ENCODE measurements at places on chromosomes 16 and 17.
A peak's percentile ranks its signal among the peaks of the same experiment; 100 is the strongest.

- DNase-seq = peak; percentile 45
These were observed 18.6 kb upstream of the ZNF629 start for GRCh38 chr16:30805370-30806169.

DNA sequence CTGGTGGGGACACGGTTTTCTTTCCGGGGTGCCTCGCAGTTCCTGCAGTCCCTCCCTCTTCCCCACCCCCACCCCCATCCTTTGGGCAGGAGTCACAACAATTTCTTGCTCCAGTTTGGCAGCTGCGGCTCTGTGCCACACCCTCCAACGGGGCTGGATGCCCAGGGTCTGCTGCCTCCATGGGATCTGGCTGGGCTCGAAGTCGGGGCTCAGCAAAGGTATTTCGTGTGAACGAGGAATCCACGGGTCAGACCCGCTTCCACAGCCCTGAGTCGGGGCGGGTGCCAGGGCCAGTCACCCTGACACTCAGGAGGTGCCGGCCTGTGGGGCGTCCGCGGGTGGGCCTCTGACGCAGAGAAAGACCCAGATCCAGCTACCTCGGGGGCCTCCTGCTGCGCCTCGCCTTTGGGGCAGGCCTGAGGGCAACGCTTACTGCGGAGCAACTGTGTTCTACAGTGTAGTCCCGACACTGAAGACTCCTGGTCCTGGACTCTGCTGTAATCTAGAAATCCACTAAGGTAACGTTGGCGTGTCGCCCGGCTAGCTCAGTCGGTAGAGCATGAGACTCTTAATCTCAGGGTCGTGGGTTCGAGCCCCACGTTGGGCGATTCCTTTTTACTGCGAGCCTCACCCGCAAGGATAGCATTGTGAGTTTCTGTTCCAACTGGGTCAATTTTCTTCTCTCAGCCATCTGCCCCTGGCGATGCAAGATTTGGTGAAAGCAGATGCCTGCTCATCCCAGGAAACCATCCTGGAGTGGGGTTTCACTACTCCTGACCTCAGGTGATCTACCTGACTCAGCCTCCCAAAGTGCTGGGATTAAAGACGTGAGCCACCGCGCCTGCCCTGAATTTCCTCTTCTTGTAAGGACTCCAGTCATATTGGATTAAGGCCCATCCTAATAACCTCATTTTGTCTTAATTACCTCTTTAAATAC lies 12.6 kb upstream of the OR1F1 start:
- no peak for DNase-seq

DNA sequence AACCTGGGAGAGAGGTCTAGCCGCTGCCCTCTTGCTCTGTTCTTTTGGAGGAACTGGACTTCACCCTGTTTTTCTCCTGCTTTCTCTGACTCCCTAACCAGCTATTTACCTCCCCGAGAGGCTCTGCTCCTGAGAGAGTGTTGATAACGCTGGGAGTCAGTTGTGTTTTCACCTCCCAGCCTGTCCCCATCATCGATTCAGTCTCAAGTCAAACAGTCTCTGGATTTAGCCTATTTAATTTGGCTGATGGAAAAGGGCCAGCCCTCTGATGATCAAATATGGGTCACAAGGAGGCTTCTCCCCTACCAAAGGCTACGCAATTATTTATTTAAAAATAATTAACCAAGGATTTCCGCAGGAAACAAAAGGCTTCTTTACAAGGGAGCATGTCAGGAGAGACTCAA lies 31.8 kb downstream of the HNF1B start:
- DNase-seq = no peak

DNA sequence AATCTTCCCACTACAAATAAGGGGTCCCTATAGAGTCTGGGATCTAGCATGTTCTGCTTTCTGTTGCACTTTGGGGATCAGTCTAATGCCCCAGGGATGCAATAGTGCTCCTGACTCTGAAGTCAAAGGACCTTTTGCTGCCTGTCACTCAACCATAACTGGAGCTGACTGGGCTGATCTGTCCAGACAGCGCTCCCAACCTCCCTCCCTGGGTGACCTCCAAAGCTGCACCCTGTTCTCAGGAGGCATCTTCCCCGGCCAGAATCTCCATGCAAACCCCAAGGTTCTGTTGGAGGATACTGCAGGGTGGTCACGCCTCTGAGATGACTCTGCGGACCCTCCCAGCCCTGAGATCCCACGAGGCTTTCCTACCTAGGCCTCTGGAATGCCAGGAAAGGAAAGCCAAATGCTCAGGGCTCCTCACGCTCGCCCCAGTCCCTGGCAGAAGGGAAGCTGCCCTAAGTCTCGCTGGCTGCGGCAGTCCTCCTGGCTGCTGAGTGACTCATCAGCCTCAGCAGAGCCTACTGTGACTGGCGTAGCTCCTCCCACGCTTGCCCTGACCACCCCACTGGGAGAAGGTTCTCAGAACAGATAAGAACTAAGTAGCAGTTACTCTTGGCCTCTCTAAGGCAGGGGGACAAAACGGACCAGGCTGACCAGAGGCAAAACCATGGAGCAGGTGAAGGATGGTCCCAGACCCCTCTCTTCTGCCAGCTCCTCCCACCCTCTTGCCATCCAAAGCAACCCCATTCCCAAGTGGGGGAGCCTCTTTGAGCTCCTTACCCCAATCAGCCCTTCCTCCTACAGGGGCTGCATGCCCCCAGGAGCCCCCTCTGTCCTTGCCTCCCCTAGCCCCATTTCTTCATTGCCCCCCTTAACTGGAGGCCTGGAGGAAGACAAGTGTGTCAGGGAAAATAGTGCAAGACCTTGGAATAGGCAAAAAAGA lies 124.1 kb upstream of the TNRC6C start:
- peak; percentile 68 for DNase-seq

DNA sequence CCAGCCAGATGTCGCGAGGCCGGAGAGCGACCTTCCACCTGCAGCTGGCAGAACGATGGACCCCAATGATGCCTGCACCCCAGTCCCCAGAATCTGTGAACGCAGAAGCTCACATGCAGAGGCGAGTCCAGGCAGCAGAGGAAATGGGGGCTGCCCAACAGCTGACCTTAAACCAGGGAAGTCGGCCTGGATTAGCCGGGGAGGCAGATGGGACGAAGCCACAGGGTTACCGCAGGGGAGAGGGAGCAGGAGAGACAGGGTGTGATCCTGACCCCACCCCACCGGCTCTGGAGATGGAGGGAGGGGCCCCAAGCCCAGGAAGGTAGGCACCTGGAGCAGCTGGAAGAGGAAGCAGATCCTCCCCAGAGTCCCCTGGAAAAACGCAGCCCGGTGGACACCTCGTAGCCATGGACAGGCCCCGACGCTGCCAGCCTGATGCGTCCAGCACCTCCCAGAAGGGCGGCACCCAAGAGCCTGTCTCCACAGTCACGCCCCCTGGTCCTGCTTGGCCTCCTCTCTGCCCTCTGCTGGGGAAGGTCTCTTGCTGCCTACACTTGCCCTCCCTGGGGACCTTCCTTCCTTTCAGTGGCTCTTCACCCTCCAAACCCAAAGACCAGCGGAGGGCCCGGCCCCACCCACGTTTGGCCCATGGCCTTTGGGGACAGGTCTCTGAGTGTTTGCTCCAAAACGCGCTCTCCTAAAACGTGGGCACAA lies 37.3 kb downstream of the PIEZO1 start:
- no peak for DNase-seq

- no peak for DNase-seq
These were observed 17.9 kb downstream of the SNX29 start for GRCh38 chr16:11994143-11995119.

GRCh38 chr17:58513965-58514769 lies at the start of gene MTMR4:
Gene MTMR4, minus strand, starts transcription at chr17:58514638. Its CDS starts 231 bp downstream, at chr17:58514407.
- DNase-seq = peak; percentile 77

GRCh38 chr17:64736804-64737492 lies 74.8 kb upstream of the SMURF2 start:
- DNase-seq = no peak

DNA sequence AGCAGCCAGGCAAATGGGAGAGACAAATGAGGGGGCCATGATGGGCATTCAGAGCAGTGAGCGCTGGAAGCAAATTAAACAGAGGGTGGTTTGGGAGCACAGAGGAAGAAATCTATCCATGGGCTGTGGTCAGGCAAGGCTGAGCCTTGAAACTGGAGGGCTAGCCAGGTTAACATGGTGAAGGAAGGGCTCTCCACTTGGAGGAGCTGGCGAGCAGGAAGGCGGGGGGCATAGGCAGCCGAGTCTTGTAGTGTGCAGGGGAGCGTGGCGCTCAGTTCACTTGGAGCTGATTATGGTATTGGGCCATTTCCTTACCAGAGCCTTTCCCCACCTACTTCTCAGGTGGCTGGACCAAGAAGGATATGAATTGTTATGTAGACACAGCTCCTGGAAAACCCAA lies 189.7 kb downstream of the SNX29 start:
- no peak for DNase-seq

GRCh38 chr16:75266738-75267630 lies 15.6 kb upstream of the BCAR1 start:
- DNase-seq = no peak

DNA sequence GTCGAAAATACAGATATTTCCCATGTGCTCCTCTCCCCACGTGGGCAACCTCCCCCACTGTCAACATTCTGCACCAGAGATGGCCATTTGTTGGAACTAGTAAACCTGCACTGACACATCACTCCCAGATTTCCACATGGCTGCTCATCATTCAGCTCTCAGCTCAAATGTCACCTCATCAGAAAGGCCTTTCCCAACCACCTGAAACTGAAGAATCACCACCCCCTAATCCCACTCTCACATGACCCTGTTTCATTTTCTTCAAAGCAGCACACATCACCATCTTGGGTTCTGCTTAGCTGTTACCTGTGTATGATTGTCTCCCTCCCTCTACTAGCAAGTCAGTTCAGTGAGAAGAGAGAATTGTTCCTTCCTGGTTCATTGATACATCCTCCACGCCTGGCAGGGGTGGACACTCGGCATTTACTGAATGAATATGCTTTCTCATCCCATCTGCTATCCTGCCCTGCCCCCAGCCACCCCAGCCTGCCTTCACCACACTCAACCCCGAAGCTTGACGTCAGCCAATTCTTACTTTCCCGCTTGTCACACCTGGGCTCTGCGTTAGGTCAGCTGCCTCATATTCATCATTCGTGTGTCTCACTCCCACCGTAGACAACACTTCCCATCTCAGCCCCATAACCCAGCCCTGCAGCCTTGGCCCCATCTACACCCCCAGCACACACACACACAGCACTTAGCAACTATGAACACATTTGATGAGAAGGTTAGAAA lies 1.5 kb downstream of the C17orf114 start:
- no peak for DNase-seq

DNA sequence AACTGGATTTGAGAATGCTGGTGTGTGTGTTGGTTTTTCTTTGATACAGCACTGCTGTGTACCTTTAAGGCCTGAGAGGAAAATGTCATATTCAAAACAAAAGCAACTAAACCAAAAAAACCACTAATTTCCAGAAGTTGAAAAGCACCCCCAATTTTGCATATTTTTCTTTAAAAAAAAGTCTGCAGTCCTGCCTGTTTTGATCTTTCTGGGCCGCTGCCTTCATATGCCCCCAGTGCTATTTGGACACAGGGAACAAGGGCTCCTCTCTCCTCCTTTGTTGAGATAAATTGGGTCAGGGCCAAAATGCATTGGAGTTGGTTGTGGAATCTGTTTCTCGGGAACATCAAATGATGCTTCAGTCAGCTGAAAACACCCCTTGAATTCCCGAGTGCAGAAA lies 26.9 kb downstream of the GPT2 start:
- DNase-seq = no peak

GRCh38 chr16:1182950-1183907 lies 30.3 kb downstream of the CACNA1H start:
- DNase-seq = no peak

GRCh38 chr17:42857389-42857788 lies 6.4 kb downstream of the AOC3 start:
- no peak for DNase-seq

GRCh38 chr17:77594416-77595209 lies 363.9 kb upstream of the TNRC6C start:
- no peak for DNase-seq

GRCh38 chr17:30950669-30951399 lies 20.0 kb upstream of the RNF135 start:
- no peak for DNase-seq
